Left cardiac atrium (tissue), 4 donors: ENCODE measurements at places on chromosomes 3 and 15. TPM values are rescaled to one million over a fixed set of nuclear protein-coding genes. Genes with fewer than 3 reads are reported as not detected.

EIF4G1 gene
- total RNA-seq = 275 TPM

- DNase-seq = no peak
Observed at GRCh38 chr15:44530653-44531052, 6.3 kb upstream of the EIF3J start.

DNA sequence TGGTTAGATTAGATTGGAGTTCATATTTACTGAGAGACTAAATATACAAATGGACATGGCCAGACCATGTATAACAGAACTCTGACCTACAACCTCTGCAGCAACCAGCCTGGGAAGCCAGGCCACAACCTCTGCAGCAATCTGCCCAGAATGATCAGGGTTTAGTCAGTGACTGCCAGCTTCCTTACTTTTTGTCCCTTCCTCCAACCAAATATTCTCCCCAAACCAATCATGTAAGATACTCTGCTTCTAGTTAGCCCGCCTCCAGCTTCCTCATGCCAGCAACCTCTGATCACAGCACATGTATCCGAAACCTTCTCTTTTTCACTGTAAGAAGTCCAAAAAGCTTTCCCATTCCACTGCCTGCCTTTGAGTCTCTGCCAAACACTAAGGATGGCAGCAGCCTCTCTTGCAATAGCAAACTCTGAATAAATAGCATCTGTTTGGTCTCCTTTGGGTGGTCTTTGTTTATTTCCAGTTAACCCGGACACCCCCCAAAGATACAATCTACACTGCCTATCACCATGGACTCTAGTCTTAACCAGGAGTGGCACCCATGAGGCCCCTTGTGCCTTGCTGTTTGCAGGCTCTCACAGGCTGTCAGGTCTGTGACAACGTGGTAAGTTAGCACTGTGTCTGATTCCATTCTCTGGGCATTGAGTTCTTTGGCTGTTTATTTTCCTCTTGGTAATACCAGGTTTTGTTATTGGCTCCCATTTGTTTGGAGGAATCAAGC is 102.2 kb downstream of the ERC2 start:
- DNase-seq = no peak

GRCh38 chr3:49035281-49035680 is 6.1 kb upstream of the IMPDH2 start:
- DNase-seq = no peak

TBC1D21 gene
- total RNA-seq = not detected

RASGRP1 gene
- 1.0 TPM for total RNA-seq

TM4SF18 gene
- 13.2 TPM for total RNA-seq

LARP6 gene
- 47.2 TPM for total RNA-seq

DNA sequence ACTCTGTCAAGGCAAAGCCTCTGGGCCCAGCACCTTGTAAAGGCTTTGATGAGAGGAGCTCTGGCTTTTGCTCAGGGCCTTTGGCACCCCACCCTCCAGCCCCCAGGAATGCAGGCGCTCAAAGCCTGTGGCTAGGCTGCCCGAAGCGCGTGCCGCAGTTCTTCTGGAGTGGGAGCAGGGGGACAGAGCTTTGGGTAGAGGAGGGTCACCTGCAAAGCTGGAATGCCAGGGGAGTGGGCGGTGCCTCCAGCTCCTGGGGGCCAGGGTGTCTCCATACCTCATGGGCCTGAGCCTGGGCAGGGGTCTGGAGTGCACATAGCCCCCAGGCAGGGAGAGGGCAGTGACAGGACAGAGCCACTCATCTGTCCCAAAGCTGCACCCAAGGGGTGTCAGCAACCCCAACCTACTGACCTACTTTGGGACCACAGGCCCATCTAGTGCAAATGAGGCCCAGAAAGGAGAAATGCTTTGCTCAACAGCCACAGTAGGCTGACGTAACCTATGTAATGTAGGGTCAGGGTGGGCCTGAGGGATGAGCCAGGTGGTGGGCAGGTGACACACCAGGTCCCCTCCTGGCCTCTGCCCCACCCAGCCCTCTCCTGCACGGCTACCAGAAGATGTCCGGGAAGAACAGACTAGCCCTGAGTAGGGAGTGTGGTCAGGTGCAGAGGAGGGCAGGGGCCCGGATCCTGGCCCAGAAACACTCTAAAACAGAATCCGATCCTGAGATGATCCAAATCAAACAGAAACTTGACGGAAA is 2.2 kb upstream of the CALML4 start:
- DNase-seq = peak; percentile 18
